ENCODE measurements at places on chromosomes 2 and 18.

GRCh38 chr2:128354726-128355470 is 36.2 kb upstream of the HS6ST1 start:
- no peak for DNase-seq

DNA sequence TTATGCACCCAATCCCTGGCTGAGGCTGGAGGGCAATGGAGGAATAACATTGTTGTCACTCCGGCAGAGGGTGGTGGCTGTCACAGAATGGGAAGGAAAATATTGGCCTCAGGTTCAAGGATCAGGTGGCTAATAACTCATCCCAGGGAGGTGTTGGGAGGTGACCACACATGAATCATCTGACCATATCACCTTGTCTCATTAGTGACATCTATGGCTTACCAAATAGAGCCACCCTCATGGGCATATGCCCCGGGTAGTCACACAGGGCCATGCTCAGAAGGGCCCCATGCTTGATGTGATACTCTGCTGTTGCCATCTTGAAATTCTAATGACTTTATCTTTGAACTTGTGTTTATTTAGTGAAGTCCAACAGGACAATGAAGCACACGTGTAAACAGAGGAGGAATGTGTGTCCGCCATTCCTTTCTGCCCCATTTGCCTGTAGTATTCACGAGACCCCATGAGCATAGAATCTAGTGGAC is 27.5 kb upstream of the HK2 start:
- no peak for DNase-seq

DNA sequence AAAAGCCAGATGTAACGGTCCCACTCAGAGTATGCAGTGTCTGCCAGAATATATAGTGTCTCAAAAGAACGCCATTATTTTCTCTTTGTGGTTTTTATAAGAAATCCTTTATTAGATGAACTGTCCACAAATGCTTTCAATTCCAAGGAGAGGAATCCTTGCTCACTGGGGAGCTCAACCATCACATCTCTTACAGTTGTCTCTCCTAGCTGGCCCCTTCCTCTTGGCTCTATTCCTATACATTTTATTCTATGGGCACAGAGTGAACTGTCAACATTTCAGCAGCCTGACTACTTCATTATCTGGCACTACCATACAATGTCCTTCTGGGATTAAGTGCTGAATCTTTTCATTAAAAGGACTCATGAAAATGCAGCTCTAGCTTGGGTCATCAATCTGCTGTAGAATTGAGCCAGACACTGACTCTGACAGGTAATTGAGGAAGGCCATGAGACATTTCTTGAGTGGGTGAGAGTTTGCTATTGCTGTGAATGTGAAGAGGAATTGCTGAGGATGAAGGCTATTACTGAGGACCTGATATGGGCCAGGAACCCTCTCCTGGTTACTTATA is 96.5 kb upstream of the THOC1 start:
- DNase-seq, result no peak

- no peak for DNase-seq
Measured at GRCh38 chr18:75087119-75088020, 121.6 kb downstream of the PTGR3 start.

- no peak for DNase-seq
Measured at GRCh38 chr18:34121200-34121721, 103.5 kb downstream of the NOL4 start.

- DNase-seq, result no peak
Measured at GRCh38 chr2:220334210-220334609, 706.8 kb downstream of the SLC4A3 start.

DNA sequence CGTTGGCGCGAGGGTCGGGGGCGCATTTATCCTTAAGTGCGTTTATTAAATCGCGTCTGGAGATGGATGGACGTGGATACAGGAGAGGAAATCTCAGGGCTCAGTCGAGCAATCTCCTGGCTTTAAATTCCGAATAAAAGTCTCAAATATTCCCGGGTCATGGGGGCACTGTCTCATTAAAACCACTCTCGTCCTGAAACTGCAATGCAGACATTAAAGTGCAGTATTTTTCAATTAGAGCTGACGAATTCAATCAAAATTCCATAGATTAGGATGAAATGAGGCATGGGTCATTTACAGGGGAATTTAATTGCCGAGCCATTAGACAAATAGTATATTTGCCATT is 10.7 kb upstream of the GBX2 start:
- DNase-seq, result no peak

DNA sequence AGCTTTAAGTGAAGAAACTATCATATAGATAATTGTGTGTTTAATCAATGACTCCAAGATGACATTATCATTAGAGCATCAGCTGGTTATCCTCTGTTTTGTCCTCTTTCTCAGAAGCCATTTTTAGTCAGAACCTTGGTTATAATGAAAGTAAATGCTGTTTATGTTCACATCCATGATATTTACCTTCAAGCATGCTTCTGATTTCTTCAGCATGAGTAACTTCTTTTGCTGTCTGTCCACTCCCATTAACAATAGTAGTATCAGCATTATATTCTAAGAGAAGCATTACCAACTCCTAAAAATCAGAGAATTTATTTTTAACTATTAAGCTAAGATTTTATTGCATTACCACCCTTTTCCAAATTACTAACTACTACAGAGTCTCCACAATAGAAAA is 56.3 kb downstream of the OSBPL1A start:
- no peak for DNase-seq

DNA sequence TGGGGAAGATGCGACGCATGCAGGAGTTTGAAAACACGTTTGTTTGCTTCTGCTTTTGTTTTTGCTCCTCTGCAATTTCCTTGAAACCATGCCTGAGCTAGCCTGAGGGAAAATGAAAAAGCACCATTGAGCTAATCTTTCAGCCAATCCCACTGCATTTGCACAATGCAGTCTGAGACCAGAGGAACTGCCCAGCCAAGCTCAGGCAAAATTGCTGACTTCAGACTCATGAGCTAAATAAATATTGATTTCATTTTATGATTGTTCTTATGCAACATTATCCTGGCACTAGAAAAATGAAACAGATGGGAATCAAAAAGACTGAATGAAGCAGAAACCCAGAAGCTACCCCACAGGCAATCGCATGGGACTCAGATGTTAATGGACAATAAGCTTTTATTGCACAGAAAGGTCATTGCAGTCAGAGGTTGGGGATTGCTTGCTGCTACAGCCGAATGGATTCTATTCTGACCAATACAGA is 37.0 kb downstream of the TPRKB start:
- no peak for DNase-seq

DNA sequence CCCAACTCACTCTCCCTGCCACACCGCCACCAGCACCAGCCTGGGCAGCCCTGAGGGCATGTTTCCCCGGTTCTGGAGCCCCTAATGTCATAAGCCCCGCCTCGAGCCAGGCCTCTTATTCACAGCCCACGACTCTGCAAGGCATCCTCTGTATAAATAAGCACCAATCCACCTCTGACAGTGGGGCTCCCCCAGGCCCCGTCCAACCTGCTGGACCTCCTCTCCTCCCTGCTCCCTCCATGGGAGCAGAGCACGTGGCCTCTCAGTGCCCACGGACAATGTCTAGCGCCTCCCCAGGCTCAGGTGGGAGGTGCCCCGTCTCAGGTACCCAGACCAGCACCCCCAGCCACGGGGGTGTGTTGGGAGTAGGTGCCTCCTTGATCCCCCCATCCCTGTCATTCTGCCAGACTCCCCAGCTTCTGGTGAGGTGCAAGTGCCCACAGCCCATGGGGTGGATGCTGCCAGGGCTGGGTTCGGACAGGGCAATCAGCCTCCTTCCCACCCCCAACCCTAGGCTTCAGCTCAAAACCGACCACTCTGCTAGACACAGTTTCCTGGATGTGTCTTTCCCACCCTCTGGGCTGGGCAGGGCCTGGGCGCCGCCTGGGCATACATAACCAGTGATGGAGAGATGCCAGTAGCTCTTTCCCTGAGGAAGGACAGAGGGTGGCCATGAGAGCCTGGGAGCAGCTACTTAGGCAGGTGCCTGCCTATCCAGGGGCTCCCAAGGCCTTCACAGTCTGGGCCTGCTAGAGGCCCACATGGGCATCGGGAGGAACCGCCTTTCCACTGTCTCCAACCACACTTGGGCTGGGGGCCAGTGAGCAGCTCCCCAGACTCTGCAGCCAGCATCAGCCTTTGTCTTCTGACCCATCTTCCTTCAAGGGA is 1.6 kb upstream of the ADRA2B start:
- DNase-seq, result no peak
